ENCODE measurements at places on chromosomes 13 and 19. TPM values are rescaled to one million over a fixed set of nuclear protein-coding genes. Genes with fewer than 3 reads are reported as not detected.

DNA sequence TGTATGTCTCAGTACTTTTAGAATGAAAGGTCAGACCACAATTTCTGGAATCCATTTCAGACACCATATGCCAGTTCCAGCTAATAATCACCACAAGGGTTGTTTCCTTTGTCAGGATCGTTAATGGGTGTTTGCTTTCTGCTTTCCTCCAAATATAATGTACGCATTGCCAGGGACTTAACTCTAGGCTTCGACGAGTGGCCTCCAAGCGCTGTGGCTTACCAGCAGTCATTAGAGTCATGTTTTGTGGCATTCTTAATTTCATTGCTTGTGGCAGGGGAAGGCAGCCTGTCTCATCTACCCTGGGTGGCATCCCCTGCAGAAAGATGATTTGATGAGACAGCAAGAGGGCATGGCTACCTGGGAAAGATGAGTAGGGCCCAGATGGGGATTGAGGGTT is 22.5 kb downstream of the SAFB start:
- DNase-seq, result no peak

The PRKCG gene
- total RNA-seq, result not detected

The APOC4 gene
- not detected for total RNA-seq

GRCh38 chr19:3868770-3869456 is at the start of gene ZFR2:
TSS of gene ZFR2 (minus strand) at chr19:3869038. CDS start at chr19:3869017, 21 bp downstream.
- no peak for DNase-seq

The CYP4F2 gene
- total RNA-seq, result 3.8 TPM

DNA sequence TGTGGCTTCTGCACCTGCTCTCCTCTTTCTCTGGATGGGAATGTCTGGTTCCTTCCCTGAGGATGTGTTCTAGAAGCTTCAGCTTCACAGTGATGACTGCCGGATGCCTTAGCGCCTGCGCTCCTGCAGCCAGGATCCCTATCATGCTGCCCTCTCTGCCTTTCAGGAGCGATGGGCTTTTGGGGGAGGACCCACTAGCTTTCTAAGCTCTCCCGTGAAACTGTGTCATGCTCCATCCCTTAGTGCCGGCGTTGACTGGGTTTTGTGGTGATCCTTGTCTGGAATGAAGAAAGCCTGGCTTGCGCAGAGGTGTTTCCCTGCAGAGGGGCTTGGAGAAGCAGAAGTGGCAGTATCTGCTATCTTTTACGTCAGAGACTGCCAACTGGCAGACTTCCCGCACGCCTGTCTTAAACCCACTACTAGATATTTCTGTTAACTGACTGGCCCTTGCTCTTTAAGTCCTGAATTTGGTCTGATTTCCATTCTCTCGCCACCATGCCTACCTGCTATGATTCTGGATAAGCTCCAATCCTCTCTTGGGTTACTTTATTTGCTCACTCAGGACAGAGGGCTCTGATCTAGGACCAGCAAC is 3.8 kb upstream of the KMT2B start:
- no peak for DNase-seq

The VRK3 gene
- 32.5 TPM for total RNA-seq

- no peak for DNase-seq
These were observed 56.4 kb downstream of the IER2 start for GRCh38 chr19:13206587-13206986.

The ZNF132 gene
- 6.4 TPM for total RNA-seq

DNA sequence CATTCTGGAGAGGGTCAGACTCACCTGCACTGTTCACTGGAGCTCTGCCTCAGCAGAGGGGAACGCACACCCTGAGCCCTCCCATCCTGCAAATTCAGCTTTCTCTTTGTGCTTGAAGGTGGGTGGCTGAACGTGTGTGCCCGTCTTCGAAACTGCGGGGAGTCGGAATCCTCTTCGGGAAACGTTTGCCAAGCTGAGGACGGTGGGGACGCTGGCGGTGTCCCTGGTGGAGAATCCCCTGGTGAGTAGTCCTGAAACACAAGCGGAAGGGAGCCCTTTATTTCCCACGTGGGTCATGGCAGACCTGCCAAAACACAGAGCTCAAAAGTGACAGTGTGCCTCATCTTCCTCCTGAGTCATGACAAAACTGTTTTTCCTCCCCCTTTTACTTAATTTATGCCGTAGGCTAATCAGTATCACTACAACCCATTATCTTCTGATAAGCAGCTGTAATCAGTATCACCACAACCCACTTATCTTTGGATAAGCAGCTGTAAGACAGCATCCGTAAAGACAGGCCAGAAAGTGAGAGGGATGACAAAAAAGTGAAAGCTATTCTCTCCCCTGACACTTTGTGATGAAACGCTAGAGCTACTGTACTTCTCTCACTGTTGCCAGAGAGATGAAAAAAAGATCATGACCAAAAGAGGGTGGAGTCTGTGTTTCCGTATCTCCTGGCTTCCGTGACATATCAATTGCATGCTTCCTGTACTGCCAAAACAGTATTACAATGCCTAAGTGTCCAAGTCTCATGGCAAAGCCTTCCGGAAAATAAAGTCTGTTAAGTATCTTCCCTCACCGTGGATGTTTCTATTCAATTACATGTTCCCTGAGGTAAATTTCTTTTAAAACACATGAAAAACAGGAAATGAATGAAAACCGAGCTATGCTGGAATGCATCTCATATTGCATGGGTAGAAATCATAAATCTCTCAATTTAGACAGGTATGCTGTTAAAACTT is 155.5 kb downstream of the TBC1D4 start:
- DNase-seq, result peak; percentile 3

The CERS1 gene
- not detected for total RNA-seq

The CNFN gene
- not detected for total RNA-seq

The CABP5 gene
- not detected for total RNA-seq

DNA sequence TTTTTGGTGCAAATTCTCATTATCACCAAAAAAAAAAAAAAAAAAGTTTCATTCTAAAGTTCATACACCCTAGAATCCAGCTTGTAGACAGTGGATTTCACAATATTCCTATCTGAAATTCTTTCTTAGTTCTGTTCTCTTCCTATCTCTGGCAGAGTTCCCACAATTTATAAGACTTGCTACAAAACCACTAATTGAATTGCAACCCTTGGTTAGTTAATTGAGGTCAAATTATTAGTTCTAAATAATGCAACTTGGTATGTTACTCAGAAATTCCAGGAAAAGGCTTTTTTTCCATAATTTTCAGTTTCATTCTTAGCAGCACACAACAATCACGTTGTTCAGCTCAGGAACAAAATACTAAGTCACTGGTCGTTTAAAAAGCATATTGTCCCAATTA is 58.5 kb downstream of the SPATA13 start:
- DNase-seq, result no peak

DNA sequence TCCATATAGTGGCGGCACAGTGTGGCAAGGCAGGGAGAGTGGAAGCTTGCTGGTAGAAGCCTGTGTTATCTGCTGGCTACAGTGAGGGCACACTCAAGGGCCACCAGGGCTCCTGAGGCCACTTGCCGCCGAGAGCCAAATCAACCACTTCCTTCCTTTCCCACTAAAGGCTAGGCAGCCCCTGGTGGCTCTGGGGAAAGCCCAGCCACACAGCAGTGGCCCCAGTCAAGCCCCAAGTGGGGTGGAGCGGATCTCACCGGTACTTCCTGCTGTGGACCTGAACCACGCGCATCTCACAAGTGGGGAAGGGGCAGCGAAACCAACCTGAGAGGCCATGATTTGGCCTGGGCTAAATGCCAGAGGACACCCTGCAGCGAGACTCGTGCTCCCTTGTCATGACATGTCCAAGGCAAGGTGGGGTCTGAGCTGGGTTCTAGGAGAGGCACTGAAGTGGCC is 21.9 kb upstream of the SLC35E1 start:
- DNase-seq, result no peak

DNA sequence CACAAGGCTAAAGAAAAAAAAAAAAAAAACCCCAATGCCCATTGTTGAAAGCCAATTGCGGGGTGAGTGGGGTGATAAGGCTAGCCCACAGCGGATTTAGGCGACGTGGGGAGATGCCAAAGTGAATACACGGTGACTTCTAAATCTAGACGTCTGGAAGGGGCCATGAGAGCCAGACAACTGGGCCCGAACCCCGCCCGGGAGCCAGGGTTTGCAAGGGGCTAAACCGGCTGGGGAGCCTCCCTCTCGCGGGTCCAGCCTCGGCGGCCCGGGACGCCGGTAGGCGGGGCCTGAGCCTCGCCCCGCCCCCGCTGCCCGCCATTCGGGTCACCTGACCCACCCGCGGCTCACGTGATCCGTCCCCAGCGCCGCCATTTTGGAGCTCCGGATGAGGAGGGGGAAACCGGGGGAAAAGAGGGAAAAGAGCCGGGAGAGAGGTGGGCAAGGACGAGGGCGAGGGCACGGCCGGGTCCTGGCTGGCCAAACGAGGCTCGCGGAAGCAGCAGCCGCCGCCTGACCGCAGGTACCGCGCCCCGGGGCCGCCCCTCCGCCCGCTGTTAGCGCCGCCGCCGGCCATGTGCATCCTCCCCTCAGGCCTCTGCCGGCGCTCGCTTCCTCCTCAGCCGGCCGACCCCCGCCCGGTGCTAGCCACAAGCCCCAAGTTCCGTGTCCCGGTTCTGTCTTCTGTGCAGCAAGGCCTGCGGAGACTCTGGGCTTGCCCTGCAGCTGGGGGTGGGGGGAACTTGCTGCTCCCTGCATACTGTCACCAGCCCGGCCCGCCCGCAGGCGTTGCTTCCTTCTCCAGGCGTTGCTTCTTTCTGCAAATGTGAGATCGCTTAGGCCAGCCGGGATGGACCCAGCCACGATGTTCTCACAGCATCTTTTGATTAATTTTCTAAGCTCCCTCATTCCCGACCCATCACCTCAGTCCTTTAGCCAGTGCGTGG is at the start of gene ZNF507:
ZNF507 (plus strand) TSS at position 350 of the 947 bp plus-strand sequence. CDS start 7,221 bp downstream, outside the sequence.
- peak; percentile 68 for DNase-seq

The IL12RB1 gene
- total RNA-seq, result 2.4 TPM

The ZNF813 gene
- 3.4 TPM for total RNA-seq
